ENCODE measurements at places on chromosomes 12 and 14.

DNA sequence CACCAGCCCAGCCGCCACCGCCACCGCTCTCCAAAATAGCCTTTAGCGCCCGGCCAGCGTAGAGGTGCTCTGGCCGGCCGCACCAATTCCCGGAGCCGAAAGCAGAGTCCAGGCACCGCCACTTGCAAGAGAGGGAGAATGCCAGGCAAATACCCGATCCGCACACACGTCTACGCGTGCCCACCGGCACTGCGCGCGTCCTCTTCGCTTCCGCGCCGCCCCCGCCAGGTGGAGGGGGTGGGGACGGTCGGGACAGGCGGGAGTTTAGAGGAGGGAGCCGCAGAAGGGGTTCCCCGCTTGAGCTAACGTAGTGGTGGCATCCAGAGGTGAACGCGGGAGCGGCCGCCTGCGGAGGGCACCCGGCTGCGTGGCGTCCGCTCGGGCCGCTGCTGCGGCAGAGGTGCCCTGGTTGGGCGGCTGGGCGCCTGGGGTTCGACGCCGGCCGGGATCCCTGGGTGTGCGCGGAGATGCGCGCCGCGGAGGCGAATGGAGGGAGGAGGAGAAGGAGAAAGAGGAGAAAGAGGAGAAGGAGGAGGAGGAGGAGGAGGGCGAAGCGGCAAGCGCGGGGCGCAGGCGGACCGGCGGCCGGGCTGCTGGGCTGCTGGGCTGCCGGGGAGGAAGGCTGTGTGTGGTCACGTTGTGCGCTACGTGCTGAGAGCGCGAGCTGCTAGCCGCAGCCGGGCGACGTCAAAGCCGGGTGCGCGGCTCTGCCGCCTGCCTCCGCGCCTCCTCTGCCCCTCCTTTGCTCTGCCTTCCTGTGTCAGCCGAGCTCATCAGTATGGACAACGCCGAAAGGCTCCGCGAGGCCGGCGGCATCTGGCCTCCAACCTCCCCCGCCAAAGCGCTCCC, at the start of gene MDGA2:
MDGA2 (minus strand) TSS at position 140 of the 849 bp plus-strand sequence.
- DNase-seq = peak; percentile 9

GRCh38 chr14:61041704-61042103, 60.7 kb downstream of the SLC38A6 start:
- no peak for DNase-seq

- DNase-seq = no peak
Measured at GRCh38 chr14:75459099-75459741, 31.4 kb downstream of the JDP2 start.

DNA sequence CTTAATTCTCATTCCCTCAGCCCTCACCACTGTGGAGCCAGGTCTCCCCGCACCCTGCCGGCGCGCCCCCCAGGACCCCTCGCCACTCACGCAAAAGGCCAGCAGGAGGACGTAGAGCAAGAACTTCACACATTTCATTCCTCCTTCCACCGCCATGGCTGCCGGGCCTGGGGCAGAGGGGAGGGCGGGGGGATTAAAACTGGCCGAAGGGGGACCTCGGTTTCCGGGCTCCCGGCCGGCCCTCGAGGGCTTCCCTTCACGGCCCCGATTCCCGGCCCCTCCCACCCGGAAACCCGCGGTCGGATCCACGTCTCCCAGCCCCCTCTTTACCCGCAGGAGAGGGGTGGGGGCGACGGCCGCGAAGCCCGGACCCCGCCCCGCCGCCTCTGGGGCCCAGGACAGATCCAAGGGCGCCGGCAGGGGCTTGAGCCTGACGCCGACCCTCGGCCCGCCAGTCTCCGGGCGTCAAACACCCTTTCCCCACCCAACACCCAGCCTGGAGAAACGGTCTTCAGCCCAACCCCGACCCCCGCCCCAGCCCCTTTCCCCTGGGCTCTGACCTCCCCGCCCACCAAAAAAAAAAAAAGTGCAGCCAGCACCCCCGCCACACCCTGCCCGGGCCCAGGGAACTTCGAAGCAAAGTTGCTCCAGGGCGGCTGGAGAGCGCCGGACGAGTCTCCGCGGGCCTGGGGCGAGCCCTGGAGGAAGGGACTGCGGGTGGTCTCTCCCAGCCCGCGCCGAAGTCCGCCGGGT, 447 bp downstream of the CD63 start:
- peak; percentile 44 for DNase-seq

- no peak for DNase-seq
Measured at GRCh38 chr12:104122298-104122697, 15.7 kb downstream of the NFYB start.

- DNase-seq = no peak
Measured at GRCh38 chr14:81656811-81657210, 123.2 kb upstream of the SEL1L start.

- peak; percentile 80 for DNase-seq
Measured at GRCh38 chr12:15700595-15700994, 88.6 kb downstream of the EPS8 start.

DNA sequence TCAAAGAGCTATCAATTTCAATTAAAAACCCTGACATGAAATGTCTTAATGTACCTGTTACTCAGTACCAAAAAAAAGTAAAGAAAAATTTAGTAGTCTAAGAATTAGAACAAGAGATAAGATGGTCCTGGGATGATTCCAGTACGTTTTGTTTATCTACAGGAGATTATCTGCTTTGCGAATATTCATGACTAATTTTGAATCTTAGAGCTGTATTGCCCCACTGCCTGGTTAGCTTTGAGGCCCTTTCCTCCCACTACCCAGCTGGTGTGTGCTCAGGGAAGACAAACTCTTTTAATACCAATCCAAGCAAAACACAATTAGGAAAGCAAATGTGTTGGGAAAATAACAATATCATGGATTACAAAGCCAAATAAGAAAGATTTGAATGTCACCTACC, 263.5 kb downstream of the FOXG1 start:
- no peak for DNase-seq

DNA sequence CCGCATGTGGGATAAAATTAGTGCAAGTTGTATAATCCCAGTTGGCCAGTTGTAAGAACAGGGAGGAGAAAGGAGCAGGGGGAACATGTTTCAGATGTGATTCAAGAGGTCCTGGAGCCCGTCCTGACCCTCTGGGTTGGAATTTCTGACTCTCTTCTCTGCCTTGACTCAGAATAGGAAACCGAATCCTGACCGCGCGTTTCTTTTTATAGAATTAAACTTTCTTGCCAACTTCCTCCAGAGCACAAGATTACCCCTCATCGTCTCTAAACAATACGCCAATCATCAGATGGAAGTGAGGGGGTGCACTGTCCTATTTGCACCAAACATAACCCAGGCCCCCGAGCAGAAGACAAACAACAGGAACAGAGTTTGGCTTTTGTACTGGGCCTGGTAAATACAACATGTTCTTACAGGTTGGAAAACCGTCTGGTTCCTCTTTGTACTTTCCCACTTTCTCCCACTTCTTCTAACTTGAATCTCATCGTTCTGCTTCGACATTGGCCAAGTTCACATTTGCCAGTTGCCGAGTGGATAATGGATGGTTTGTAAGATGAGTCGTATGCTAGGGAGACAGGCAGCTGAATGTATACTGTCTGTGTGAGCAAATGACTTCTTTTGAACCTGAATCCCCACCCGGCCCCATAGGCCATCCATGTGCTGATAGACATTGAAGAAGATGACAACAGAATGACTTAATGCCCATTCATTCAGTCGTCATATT, 42.6 kb upstream of the MED13L start:
- peak; percentile 90 for DNase-seq

DNA sequence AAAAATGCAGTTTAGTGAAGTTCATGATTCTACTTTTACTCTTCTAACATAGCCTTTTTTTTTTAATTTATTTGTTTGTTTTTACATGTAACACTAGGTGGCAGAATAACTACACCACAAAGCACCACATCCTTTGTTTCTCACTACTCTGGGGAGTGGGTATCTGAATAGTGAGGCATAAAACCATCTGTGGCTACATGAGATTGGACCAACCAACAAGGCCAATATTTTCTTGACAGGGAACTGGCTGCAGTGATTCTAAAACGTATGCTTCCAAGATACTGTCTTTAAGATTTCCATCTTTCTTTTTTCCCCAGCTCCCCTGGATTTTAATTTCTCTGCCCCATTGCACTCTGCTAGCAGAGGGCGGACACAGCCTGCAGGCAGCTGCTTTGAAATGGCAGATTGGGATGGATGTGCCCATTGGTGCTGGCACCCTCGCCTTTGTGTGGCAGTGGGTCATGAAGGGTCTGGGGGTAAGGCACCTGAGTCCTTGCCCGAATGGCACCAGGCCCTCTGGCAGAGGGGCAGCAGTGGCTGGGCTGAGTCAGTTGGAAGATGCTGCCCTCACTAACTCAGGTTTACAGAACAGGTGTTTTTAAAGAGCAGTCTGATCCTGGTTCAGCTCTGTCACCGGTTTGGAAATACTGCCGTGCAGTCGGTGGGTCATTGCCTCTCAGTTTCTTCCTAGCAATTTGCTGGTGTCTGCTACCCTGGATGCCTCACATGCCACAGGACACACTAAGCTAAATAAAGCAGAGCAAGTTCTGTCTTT, 429.1 kb downstream of the RAD51B start:
- DNase-seq = peak; percentile 60

DNA sequence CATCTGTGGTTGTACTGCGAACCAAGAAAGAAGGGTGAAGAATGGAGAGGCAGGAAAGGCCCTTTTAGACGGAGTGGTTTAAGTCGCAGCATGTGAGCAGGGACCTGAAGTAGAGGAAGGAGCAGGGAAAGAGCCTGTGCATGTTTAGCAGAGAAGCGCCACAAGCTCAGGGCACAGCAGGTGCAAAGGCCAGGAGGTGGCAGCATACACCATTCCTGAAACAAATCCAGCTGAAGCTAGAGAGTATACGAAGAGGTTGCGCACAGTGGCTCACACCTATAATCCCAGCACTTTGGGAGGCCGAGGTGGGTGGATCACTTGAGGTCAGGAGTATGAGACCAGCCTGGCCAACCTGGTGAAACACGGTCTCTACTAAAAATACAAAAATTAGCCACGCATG, 49.9 kb downstream of the HELB start:
- peak; percentile 54 for DNase-seq
